ENCODE measurements at places on chromosomes 11 and 22. TPM values are rescaled to one million over a fixed set of nuclear protein-coding genes. Genes with fewer than 3 reads are reported as not detected.

GRCh38 chr11:110491577-110492320 is 62.0 kb downstream of the FDX1 start:
- DNase-seq, result no peak

DNA sequence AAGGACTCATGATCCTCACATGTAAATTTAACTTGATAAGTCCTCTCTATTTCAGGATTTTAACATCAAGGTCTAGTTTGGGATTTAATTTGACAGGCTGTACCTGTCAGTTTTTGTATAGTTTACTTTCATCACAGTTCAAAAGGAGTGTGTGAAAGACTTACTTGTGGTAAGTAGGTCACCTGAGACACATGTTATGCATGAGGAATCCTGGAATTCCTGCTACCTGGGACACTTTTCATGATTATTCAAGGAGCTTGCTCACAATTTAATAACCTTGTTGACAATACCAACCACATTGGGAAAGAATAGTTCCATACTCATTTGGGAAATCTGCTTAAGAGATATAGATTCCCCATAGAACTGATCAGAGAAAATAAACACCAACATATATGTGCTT is 15.8 kb upstream of the SLC36A4 start:
- no peak for DNase-seq

- no peak for DNase-seq
Measured at GRCh38 chr11:70762810-70763209, 364.5 kb downstream of the CTTN start.

- DNase-seq, result no peak
Measured at GRCh38 chr11:35479731-35480130, 45.7 kb downstream of the PAMR1 start.

DNA sequence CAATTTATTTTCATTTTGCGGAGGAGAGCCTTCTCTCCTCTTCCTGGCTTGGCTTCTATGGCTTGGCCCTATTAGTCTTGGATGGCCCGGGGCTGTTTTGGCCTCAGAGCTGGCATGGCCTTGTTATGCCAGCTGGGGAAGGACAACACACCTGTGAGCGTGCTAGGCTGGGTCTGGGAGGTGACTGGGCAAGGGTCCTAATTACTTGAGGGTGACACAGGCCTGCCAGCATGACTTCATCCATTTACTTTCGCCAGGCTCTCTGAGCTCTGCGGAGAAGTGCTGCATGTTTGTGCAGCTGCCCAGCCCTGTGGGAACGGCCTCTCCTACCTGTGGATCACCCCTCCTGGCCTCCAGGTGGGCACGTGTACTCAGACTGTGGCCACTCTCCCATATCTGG is 153.6 kb downstream of the SNX19 start:
- no peak for DNase-seq

The APOA4 gene
- not detected for total RNA-seq

All from dorsolateral prefrontal cortex (tissue), 122 donors.